ENCODE measurements at places on chromosomes 6 and 20. TPM values are rescaled to one million over a fixed set of nuclear protein-coding genes. Genes with fewer than 3 reads are reported as not detected.

BPI gene
- total RNA-seq: 0.74 TPM

GRCh38 chr20:57756213-57756612, 46.4 kb upstream of the PMEPA1 start:
- DNase-seq: no peak

DEFB126 gene
- not detected for total RNA-seq

FITM2 gene
- 21.4 TPM for total RNA-seq

GRCh38 chr20:36017048-36017951, 48.9 kb downstream of the CNBD2 start:
- no peak for DNase-seq

ATAT1 gene
- total RNA-seq: 3.2 TPM

F13A1 gene
- total RNA-seq: 529 TPM

TUBB2B gene
- 2.5 TPM for total RNA-seq

GRCh38 chr20:13221673-13222318, 722 bp downstream of the ISM1 start:
- no peak for DNase-seq

TNXB gene
- 311 TPM for total RNA-seq

FANCE gene
- total RNA-seq: 9.6 TPM

DNA sequence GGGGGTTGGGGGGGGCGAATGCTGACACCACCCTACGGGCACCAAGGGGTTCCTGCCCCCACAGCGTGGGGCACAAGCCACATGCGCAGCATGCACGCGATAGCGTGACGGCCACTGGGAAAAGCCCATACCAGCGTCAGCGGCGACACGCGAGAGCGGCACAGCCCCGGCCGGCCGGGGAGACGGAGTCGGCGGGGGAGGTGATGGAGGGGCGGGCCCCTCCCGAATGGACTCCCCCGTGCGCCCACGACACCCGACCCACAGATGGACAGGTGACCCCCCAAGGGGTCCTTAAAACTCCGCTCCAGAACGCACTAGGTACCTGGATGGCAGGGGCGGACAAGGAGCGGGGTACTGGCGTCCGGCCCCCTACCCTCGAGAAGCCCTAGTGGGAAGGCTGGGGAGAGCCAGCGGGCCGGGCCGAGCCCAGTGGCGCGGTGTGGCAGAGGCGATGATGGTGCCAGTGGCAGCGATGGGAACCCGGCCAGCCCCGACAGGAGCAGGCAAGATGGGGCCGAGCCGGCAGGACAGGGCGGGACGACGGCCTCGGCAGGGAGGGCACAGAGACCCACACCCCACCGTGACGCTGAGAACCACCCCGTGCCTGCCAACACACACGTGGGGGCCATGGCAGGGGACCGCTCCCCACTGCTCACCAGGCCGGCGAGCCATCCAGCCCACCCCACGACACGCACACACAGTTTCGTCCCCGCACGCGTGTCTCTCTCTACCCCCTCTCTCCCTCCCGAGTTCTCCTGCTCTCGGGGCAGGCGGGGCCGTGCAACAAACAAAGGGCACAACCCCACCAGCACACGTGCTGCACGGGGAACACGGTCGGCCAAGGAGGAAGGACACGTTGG, 1959.8 kb upstream of the DEFB115 start:
- no peak for DNase-seq

DNA sequence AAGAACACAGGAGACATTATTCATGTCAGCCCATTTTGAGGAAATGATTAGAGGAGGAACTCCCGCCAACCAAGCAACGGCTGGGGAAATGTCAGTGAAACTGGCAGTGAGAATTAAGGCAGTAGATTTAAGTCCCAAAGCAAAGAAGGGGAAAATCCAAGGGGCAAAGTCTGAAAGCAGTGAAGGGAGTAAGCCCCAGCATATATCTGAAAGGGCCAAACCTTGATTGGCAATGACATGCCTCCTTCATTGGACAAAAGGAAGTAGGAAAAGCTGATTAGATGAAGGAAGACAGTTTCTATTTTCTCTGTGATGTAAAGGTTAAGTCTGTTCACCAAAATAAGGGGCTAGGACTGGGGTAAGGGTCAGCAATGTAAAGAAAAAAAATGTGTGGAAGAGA, 190.3 kb downstream of the RNF144B start:
- no peak for DNase-seq

C6orf89 gene
- 45.4 TPM for total RNA-seq

- DNase-seq: no peak
Observed at GRCh38 chr6:92979281-92979680, 440.1 kb downstream of the EPHA7 start.

SLC17A2 gene
- total RNA-seq: not detected

GPX5 gene
- not detected for total RNA-seq

PROKR2 gene
- total RNA-seq: not detected

DNA sequence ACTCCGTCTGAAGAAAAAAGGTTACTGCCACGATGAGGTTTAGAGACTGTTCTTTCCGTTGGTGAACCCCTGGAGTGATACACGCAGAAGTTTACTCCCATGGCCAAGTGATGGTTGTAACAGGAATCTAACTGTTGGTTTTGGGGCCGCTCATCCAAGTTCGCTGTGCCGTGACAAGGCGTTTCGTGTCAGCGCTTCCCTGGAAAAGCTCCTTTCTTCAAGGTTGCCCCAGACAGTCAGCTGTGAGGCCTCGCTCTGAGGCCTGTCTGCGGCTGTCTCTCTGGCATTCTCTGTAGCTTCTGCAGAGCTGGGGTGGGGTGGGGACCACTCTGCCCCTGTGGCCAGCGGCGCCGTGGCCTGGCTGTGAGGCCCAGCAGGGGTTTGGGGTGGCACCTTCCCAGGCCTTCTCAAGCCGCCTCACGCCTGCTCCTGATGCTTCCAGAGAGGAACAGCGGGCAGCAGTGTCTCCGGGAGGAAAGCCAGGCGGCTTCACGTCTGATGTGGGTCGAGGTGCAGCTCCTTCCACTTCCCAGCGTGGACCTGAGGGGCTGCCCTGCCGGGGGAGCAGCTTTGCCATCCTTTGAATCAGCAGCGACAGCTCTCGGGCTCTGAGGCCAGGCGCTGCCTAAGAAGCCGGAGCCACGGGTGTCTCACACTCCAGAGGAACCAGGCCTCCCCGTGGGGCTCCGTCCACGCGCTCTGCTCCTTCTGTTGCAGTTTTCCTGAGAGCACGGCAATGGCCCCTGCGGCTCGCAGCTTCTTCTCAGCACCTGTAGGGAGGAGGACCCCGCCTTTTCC, 76.2 kb downstream of the SMOC2 start:
- DNase-seq: no peak

DNA sequence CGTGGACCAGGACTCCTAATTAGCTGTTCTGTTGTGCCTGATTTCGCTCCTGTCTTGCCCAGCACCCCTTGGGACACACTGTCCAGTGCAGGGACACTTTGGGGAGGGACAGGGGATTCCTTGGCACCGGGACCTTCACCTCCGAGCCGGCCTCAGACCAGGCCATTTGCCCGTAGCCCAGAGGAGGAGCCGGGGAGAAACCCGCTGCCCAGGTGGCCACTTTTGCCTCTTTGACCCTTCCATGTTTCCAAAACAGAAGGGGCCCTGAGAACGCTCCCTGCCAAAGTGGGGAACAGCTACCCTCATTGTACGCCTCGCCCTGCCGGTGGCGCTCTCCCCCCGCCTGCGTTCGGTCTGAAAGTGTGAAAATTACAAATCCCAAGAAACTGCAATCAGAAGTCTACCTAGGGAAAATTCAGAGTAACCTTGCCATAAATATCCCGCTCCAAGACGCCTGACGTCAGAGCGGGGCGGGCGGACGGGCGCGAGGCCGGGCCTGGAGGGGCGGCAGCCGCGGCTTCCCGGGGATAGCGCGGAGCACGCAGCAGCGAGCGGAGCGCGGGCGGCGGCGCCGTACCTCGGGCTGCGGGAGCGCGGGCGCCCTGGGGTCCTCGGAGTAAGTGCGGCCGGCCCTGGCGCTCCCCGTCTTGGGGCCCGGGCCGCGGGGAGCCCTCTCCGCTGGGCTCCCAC, at the start of gene DAAM2:
DAAM2 (plus strand) TSS at position 527 of the 690 bp plus-strand sequence. CDS start 63,927 bp downstream, outside the sequence.
- DNase-seq: no peak

DNA sequence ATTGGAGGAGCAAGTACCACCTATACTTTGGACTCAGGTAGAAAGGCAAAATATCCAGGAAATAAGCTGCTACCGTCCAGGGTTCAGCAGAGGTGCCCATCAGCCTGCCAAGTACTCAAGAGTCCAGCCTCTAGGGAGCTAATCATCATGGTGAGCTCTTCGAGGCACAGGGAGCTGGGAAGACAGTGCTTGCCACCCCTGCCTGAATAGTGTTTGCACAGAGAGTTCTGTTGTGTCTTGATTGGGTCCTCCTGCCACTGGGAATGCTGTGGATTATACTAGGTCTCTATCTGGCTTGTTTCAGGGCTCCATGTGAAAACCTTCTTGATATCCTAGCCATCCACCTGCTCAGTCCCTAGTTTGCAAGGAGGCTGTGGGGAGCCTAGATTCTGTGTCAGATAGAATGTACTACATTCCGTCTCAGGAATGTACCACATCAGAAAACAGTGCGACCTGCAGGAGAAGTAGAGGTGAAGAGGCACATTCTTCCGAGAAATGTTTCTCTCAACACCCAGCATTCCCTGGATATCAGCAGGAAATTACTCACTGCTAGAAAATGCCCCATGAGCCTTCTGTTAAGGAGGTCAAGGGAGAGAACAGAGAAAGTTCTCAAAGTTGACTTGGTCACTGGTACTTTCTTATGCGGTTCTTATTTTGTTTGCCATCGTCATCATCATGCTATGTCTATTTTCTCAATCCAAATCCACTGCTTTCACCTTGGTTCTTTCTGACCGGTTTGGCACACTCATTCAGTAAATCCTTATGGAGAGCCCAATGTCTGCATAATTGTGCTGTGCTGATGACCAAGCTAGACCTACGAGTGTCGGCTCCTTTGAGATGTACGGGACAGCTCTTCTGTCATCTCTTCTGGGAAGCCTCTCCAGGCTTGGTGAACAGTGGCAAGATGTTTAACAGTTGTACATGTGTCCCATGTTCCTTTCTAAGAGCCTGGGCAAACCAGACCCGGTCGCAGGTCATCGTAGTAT, 30.7 kb downstream of the PTPN1 start:
- DNase-seq: no peak

DNA sequence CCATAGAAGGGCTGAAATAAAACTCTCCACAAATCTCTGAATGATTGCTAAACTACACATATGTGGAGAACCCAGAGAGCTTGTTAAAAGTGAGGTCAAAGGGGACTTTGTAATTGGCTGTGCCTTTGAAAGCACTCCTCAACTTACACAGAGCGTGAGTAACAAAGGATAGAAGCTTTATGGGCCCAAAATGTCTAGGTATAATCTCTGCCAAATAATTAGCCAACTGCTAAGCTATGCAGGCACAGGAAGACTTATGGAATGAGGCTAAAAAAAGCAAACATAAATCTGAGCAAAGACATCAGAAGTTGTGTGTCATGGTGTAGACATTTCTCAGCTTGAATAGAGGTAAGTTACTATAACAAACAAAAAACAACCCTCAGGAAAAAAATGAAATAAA, 23.3 kb upstream of the UST start:
- no peak for DNase-seq

- DNase-seq: no peak
Observed at GRCh38 chr6:138869398-138869797, 73.5 kb downstream of the ECT2L start.

GRCh38 chr6:115969930-115970273, 90.8 kb downstream of the FRK start:
- DNase-seq: no peak

GRCh38 chr6:132713352-132714134, at the start of gene VNN1:
VNN1 (minus strand) TSS chr6:132714055; CDS start chr6:132714035, 20 bp downstream.
- no peak for DNase-seq
